Fibroblast of upper back skin (primary cell): ENCODE measurements at places on chromosomes 3 and 15.

DNA sequence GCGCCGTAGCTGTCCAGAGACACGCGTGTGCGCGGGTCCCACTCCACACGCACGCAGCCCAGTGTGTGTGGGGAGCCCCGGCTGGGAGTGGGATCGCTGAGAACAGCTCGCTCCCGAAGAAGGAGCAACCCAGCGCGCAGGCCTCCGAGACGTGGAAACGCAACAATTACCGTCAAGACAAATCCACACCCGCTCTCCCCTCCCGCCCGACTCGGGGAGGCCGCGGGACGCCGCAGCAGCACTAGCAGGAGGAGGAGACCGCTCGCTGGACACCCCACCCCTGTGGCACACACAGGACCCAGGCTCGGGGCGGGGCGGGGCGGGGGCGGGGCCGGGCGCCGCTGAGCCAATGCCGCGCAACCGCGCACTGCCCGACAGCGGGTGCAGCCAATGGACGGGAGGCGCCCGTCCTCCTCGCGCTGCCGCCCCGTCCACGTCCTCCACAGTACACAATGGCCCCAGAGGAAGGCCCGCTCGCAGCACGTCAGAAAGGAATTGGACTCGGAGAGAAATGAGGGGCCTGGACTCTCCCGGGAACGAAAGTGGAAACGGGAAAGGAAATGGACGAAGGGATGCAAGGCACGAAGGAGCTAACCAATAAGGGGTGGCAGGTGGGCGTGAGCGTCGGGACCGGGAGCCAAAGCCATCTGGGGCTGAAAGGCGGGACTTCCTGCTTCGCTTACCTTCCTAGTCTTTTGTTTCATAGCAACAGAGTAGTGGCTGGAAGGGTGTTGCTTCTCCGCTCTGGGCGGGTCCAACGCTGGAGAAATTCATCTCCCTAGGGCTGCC, at the start of gene CBLB:
Gene CBLB (minus strand): TSS at position 271 of the 789 bp plus-strand sequence. CDS start 1,435 bp downstream, outside the sequence.
- DNase-seq, result peak; percentile 98

DNA sequence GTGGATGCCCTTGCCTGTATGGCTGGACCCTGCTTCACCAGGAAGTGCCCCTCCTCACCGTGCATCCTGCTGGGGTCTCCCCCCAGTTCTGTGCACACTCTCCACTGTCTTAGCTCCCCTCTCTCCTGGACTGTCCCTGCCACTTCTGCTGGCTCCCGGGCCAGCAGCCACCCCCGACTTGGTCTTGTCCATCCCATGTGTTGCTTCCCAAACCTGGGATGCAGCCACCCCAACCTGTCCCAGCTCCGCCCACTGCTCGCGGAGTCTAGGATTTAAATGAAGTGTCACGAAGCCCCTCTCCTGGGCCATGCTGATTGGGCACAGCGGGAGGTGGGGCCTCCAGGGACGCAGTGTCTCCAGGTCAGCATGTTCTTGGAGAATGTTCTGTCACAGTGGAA, 48.5 kb downstream of the PLXNA1 start:
- no peak for DNase-seq

DNA sequence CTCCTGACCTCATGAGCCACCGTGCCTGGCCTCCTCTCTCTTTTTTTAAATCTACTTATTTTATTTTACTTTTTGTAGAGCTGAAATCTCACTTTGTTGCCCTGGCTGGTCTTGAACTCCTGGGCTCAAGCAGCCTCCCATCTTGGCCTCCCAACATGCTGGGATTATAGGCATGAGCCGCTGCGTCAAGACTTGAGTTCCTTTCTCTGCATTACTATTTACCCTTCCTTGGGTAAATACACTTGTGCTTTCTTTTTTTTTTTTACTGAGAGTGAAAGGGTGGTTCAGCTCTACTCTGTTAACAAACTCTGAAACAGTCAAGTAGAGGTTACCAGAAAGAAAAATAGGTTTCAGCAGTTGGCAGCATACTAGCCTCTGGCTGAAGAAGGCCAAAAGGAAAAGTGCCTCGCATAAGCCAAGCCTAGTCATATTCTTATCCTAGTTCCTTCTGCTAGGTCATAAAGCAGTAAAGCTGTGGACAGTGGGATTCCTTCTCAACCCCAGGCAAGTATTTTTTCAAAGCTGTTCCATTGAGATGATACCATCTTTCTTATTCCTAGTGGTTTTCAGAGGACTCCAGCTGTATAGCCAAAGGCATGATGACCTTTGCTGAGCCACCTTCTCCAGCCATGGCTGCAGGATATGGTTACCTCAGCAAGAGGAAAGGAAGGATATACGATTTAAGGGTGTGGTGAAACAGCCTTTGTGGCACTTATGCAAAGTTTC, 135.1 kb downstream of the RBPMS2 start:
- no peak for DNase-seq

- no peak for DNase-seq
Observed at GRCh38 chr3:36429986-36430485, 49.7 kb downstream of the STAC start.

DNA sequence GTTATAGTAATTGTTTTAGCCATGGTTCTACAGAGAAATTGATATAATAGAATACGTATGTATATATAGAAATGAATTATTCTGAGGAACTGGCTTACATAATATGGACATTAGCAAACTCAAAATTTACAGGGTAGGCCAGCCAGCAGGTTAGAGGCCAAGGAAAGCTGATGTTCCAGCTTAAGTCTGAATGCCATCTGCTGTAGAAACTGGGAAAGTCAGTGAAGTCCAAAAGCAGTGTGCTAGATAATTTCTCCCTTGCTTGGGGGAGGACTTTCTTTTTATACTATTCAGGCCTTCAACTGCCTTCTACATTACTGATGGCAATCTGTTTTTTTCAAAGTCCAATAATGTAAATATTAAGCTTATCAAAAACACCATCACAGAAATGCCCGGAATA, 1174.7 kb downstream of the ZPLD1 start:
- DNase-seq, result no peak

GRCh38 chr3:118527514-118528044, 507.1 kb downstream of the IGSF11 start:
- DNase-seq, result no peak

GRCh38 chr3:21168471-21168870, 582.5 kb downstream of the ZNF385D start:
- DNase-seq, result no peak

GRCh38 chr15:77144492-77145070, 73.7 kb upstream of the TSPAN3 start:
- peak; percentile 100 for DNase-seq

DNA sequence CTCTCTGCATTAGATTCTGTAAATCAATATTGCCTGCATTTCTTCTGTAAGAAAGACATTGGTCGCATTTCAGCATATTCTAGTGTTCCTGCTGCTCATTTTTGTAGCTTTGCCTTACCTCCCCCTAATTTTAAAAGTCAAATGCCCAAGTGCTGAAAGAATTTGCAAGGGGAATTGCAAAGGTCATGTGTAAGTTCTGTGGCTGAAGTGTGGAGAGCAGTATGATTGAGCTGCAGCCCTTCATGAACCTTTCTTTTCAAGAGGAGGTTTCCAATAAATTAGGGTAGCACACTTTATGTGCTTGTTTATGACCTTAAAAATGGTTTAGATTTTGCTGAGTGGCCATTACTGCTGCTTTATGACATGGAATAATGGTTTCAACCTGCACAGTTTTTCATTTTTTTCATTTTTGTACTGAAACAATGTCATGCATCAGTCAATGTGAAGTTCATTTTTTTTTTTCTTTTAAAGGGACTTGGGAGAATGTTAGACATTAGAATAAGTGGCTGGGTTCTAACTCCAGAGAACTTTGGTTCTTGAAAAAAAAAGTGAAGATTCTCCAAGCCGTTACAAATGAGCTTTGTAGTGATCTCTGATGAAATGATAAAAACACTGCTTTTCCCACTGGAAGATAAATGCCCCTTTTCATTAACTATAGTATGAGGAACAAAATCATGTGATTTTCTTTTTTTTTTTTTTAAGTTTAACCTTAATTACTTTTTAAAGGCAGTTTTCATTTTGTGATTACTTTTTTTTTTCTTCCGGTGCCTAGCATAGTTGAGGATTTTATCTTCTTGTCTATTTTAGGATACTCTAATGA, 99.6 kb downstream of the MITF start:
- DNase-seq, result peak; percentile 81
